GM23248 (cell line): ENCODE measurements at places on chromosomes 5 and 9. TPM values are rescaled to one million over a fixed set of nuclear protein-coding genes. Genes with fewer than 3 reads are reported as not detected.

DNA sequence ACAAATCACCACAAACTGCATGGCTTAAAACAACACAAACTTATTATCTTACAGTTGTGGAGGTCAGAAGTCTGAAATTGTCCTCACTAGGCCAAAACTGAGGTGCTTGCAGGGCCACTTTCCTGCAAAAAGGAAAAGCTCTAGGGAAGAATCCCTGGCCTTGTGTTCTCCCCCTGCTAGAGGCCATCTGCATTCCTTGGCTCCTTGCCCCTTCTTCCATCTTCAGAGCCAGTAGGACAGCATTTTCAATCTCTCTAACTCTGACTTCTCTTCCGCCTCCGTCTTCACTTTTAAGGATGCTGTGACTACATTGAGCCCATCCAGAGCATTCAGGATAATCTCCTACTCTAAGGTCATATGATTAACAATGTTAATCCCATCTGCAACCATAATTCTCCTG lies 236.6 kb downstream of the CDK5RAP2 start:
- H3K27ac ChIP-seq = no peak overlapping the region
- peaks cover 10% of the 10 kb centered on the region; the same call in 1 of the 2 replicates for H3K4me1 ChIP-seq
- no peaks in the 10 kb centered on the region for H3K27me3 ChIP-seq
- no peak overlapping the region for H3K4me3 ChIP-seq

GRCh38 chr9:33157960-33158842 lies 8.9 kb downstream of the B4GALT1 start:
- no peak overlapping the region for H3K4me3 ChIP-seq
- H3K36me3 ChIP-seq = no peaks in the 10 kb centered on the region
- DNase-seq = peak; percentile 32
- H3K4me1 ChIP-seq = peaks cover 88% of the 10 kb centered on the region

- peaks cover 69% of the 10 kb centered on the region for H3K36me3 ChIP-seq
- no peak overlapping the region for H3K27ac ChIP-seq
- H3K4me1 ChIP-seq = no peaks in the 10 kb centered on the region
- H3K4me3 ChIP-seq = no peak overlapping the region
- no peak for DNase-seq
These were observed 36.3 kb downstream of the ZNF782 start for GRCh38 chr9:96817973-96818372.

- H3K36me3 ChIP-seq = no peaks in the 10 kb centered on the region
- H3K27ac ChIP-seq = no peak overlapping the region
- no peak overlapping the region for H3K4me3 ChIP-seq
These were observed 378.5 kb downstream of the PLK2 start for GRCh38 chr5:58081435-58081834.

DNA sequence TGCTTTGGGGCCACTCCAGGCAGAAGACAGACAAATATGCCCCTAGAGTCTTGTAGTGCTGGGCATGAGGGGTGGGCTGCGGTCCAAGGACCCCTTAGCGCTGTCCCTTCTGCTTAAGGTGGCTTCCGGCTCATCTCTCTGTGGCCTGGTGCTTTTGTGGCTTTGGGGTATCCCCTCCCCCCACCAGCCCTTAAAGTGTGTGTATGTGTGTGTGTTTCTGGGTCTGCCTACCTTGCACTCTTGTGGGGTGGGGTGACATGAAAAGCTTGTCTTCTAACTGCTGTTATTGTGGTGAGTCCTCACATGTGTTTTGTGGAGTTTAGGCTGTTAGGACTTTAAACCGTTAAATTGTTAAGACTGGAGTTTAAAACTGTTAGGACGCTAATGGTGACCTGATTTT lies 23.6 kb downstream of the MARCHF6 start:
- H3K4me1 ChIP-seq = peaks cover 19% of the 10 kb centered on the region
- H3K27ac ChIP-seq = 0 out of 2 replicates have a peak overlapping the region, but pooled peaks have one; percentile 0
- H3K4me3 ChIP-seq = no peak overlapping the region
- peaks cover 19% of the 10 kb centered on the region for H3K36me3 ChIP-seq

DNA sequence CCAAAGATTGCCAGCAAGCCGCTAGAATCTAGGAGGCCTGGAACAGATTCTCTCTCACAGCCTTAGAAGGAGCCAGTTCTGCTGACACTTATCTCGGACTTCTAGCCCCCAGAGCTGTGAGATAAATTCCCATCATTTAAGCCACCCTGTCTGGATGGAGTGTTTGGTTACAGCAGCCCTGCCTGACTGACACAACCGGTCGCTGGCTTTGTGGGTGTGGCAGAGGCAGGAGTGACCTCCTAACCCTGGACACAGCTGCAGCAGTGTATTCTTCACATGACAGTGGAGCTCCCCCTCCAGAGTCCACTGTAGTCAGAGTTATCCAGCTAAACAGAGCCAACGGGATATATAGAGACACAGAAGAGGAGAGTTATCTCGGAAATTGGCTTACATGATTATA lies 21.2 kb upstream of the IL17B start:
- H3K4me3 ChIP-seq = no peak overlapping the region
- no peaks in the 10 kb centered on the region for H3K36me3 ChIP-seq
- H3K4me1 ChIP-seq = peaks cover 31% of the 10 kb centered on the region
- no peaks in the 10 kb centered on the region for H3K27me3 ChIP-seq
- no peak overlapping the region for H3K27ac ChIP-seq

The EIF4E1B gene
- not detected in 2 replicates for total RNA-seq

The FOXD4L4 gene
- total RNA-seq = not detected in 2 replicates

The TMEM38B gene
- total RNA-seq = 9.1 and 10.0 TPM in 2 replicates
